ENCODE measurements at places on chromosomes 2 and 18.

GRCh38 chr2:234967201-234967869, 15.5 kb downstream of the SH3BP4 start:
- DNase-seq = no peak

DNA sequence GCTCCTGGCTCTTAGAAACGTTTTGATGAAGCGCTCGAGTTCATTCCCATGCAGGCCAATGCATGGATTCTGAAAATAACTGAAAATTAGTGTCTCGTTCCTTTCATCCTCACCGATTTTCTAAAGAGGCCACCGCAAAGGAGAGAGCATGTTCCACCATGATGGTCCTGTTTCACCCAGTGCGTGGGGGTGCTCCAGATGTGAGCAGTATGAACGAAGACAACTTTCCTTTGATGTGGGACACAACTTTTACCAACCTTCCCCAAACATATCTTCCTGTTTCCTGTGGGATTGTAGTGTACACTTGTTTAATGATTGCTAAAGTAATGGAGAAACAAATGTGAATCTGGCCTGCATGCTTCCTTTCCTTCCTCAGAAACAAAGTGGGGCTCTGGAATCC, 114.5 kb downstream of the PRPF40A start:
- no peak for DNase-seq

- no peak for DNase-seq
Observed at GRCh38 chr2:10410823-10411437, 37.2 kb downstream of the ODC1 start.

- DNase-seq = no peak
Observed at GRCh38 chr2:129772190-129772579, 207.3 kb upstream of the RAB6C start.

DNA sequence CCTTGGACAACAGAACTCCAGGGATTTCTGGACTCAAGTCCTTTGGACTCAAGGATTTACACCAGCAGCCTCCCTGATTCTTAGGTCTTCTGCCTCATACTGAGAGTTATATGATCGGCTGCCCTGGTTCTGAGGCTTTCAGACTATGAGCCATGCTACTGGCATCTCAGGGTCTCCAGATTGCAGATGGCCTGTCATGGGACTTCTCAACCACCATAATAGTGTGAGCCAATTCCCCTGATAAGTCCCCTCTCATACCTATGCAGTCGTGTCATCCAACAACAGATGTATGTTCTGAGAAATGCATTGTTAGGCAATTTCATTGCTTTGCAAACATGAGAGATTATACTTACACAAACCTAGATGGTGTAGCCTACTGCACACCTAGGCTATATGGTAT, 61.4 kb upstream of the MSTN start:
- DNase-seq = no peak

- DNase-seq = no peak
Observed at GRCh38 chr2:211454679-211455078, 898.3 kb downstream of the CPS1 start.

DNA sequence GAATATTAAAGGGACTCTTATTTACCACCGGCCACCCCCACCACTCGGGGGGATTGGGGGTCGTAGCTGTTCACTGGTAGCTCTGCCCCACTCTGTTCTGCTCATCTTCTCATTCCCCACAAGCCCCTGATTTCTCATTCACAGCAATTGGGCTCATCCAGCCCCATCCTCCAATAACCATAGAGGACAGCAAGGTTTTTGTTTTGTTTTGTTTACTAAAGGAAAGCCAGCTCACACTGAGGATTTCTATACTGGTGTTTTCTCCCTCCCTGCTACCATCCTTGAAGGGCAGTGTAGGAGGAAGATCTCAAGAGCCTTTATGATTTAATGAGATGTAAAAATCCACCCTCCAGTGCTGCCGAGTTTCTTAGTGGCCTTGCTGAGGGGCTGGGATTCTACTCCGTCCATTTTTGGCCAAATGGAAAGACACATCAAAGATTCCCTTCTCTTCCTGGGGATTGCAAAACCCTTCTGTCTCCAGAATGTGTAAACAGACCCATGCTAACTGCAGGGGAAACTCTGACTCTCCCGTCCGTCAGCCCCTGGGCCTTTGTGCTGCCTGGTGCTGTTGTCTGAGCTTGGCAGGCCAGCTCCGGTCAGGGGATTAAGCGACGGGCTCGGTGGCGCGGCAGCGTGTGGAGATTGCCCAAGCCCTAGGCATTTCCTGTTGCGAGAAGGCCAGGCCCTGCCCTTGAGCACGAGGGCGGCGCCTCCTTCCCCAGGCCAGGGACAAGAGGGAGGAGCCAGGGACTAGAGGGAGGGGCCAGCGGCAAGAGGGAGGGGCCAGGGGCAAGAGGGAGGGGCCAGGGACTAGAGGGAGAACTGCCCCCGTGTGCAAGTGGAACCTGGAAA, 165.0 kb downstream of the ANTXR1 start:
- DNase-seq = no peak

- no peak for DNase-seq
Observed at GRCh38 chr2:108531674-108532055, 2.6 kb upstream of the LIMS1 start.

DNA sequence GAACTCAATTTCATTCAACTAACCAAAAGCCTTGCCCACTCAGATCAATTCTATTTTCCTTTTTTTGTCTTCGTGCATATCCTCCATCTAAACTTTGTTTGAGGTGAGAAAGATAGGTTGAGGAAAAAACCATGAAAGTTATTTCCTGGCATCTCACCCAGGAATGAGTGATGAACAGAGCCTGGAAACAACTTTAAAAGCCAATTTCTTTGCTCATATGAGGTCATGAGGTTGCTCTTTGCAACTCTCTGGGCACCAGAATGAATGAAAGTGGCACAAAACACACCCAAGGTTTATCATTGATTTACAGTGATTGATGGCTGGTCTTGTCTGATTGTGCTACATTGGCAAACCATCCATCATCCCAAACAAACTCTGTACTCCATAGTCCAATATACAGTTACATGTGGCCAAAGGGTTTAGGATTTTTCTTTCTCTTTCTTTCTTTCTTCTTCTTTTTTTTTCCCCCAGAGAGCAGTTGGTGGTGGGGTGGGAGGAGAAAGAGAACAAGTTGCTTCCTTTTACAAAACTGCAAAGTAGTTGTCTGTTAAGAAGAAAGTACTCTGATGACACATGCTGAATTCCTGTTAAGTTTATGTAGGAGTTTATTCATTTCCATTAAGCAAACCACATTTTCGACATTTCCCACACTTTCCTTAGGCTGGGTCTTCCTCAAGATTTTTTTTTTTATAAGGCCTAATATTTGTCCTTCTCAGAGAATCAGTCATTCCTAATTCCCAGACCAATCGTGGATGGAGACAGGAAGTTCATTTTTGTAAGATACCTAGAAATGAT, 575.9 kb upstream of the ZEB2 start:
- no peak for DNase-seq

DNA sequence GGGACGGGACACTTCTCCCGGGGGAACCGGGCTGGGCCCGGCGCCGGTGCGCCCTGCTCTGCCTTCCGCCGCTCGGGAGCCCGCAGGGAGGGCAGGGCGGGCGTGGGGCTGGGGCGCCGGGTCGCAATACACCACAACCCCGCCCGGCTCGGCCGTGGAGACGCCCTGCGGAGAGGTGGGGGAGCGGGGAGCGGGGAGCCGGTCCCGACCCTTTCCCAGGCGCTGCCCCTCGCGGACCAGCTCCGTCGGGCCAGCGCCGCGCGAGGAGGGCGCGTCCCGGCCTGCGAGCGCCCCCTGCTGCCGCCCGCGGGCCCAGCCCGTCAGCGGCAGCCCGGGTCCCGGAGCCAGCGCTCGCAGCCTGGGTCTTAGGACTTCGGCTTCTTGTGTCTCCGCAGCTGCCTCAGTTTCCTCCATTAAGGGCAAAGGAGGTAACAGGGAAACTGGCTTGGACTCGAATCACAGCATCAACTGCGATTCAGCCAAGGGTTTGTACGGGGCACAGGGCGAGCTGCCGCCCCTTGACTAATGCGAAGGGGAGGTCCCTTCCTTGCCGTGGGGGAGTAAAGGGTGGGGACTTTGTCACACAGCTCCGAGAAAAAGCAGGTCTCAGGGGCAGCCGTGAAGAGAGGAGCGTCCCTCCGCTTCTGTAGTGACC, 635 bp upstream of the ADRA2B start:
- no peak for DNase-seq

GRCh38 chr18:63197246-63197869, 122.2 kb downstream of the BCL2 start:
- no peak for DNase-seq

DNA sequence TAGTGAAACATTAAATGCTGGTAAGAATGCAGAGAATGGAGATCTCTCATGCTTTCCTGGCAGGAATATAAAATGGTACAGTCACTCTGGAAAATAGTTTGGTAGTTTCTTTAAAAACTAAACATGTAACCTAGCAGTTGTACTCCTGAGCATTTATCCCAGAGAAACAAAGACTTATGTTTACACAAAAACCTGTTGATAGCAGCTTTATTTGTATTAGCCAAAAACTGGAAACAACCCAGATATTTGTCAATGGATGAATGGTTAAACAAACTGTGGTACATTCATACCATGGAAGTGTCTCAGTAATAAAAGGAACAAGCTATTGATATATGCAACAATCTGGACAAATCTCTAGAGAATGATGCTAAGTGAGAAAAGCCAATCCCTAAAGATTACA, 81.7 kb upstream of the CTAGE1 start:
- no peak for DNase-seq

DNA sequence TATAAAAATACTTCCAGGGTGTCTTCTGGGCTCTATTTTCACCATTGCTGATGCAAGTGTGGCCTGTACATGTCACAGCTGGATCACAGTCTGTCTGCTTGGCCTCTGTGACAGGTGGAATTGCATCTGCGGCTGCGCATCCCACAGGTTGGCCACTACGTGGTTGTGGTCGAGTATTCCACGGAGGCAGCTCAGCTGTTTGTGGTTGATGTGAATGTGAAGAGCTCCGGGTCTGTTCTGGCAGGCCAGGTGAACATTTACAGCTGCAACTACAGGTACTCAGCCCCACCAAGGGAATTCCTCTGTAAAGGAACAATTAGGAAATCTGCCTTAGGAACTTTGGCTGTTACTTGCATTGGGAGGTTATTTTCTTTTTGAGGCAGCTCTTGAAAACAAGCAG, 144.5 kb downstream of the LAMA3 start:
- no peak for DNase-seq

- no peak for DNase-seq
Observed at GRCh38 chr2:42813763-42814162, 21.4 kb upstream of the HAAO start.

- no peak for DNase-seq
Observed at GRCh38 chr2:760001-760400, 82.8 kb upstream of the TMEM18 start.

DNA sequence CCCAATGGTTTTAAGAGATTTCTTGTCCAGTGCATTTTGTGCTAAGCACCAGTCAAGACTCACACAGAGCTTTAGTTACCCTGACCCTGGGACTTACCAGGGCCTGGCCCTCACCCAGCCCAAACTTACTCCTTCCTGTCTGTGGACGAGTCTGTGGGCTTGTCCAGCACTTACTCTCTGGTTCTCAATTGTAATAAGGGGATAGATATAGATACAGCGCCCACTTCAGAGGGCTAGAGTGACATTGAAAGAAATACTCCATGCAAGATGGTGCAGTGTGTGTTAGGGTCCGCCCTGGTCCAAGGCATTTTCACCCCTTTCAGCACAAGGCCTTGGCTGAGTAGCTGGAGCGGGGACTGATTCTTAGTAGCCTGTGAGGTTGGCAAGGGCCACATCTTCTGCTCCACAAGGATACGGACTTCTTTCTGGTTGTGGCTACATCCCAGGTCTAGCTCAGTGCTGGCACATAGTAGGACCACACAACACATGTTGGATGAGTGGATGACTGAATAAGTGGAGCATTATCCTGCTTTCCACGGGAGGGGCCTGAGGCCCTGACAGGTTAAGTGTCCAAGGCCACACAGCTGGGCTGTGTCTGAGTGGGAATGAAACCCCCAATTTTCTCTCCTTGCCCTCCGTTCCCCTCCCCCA, 3.8 kb upstream of the ARID5A start:
- DNase-seq = no peak

- no peak for DNase-seq
Observed at GRCh38 chr18:80075940-80076339, 33.1 kb upstream of the ADNP2 start.

DNA sequence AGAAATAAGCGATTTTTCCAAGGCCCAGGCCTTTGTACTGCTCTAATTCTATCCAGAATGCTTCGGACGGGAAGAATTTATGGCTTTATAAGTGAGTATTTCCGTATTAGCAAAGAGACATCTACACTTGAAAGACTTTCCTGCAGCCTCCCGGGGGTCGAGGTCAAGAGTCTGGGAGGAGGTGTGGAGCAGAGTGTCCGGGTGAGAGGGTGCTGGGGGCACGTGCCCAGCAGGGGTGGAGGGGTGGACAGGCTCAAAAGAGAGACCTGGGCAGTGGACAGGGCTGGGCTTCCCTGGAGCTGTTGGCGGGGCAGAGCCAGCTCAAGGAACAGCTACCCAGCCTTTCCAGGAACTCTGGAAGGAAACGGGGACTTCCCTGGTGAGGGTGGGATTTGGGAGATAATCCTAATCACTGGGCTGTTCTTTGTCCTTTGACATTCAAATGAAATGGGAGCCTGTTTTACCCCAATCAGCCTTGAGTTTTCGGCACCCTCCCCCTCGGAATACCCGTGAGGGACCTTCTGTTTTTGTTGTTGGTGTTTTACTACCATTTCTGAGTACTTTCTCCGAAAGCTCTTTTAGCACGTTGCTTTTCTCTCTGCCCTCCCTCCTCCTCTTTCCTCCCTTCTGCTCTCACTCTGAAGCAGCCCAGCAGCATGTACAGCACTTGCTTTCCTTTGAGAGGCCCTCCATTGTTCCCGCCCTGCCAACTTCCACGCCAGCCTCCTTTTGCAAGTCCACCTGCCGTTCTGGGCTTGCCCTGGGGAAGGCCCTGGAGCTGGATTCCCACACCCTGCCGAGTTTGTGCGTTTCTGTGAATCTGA, 164.7 kb downstream of the AGAP1 start:
- DNase-seq = peak; percentile 63

DNA sequence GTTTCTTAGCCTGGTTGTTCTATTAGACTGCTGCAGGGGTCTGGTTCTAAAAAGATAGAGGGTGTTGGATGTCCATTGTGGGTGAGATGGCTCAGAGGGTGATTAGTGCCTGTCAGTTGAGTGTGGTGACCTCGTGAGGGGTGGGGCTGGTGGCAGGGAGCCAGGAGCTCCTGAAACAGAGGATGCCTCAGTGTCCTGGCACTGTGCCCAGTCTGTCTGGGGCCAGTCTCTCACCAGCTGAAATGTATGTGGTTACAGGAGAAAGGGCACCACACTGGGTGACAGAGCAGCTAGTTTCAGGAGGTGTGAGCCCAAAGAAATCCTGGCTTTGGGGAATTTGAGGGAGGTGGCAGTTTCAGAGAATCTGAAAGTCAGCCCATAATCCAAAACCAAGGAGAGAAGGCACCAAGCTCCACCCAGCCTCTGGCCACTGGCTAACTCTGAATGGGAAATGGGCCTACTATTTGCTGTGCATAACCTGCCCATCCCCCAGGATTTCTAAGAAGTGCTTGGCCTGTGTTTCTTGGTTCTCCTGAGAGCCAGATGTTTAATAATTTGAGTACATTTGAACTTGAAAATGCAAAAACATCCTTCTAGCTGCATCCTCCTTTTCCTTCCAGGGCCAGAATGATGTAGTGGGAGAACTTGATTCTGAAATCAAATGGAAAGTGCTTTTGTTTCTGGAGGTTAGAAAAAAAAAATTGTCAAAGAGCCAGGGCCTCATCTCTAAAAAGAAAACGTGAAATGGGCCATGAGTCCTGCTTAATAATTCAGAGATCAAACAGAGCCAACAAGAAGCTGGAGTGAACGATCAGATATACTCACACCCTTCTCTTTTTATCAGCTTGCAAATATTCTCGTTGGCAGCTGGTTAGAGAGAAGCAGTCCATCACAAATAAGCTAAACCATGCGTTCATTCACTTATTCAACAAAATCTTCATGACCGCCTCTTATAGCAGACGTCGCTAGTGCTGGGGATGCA, 92.3 kb downstream of the B3GNT2 start:
- DNase-seq = no peak

Measured in NCI-H524 treated with DMSO at 0.1 percent for 48 hours (cell line).